ENCODE measurements at places on chromosomes 12 and 14. TPM values are rescaled to one million over a fixed set of nuclear protein-coding genes. Genes with fewer than 3 reads are reported as not detected.

Gene PLBD1
- total RNA-seq, result not detected

Gene SYNDIG1L
- not detected for total RNA-seq

Gene TAS2R50
- total RNA-seq, result 2.0 TPM

Gene ACSM4
- total RNA-seq, result not detected

Gene LARP4
- total RNA-seq, result 74.9 TPM

Gene NRXN3
- not detected for total RNA-seq

Gene RAP1B
- total RNA-seq, result 199 TPM

Gene GDF3
- total RNA-seq, result not detected

Gene CHGA
- not detected for total RNA-seq

Gene PYGL
- 0.66 TPM for total RNA-seq

Gene CCDC63
- not detected for total RNA-seq

Gene MYO1H
- not detected for total RNA-seq

Gene ZNF839
- total RNA-seq, result 14.6 TPM

Gene CLEC7A
- not detected for total RNA-seq

Gene TSPAN8
- total RNA-seq, result not detected

Gene CMTM5
- not detected for total RNA-seq

Gene NFATC4
- total RNA-seq, result not detected

Gene CCDC92
- 17.6 TPM for total RNA-seq

Gene NPC2
- total RNA-seq, result 28.9 TPM

Gene DTX3
- total RNA-seq, result 18.1 TPM

Gene GLI1
- 2.2 TPM for total RNA-seq

Gene DNAJC22
- total RNA-seq, result 0.11 TPM

Gene P2RX2
- total RNA-seq, result not detected

Gene TAS2R46
- total RNA-seq, result 1.9 TPM

Measured in T-helper 2 cell treated with Interferon-gamma antibody and Interleukin-4, amounts not matched to agents 100 ng/mL and 5 ng/mL, for 36 hours (primary cell).